ENCODE measurements at places on chromosomes 11 and 22. TPM values are rescaled to one million over a fixed set of nuclear protein-coding genes. Genes with fewer than 3 reads are reported as not detected.

DNA sequence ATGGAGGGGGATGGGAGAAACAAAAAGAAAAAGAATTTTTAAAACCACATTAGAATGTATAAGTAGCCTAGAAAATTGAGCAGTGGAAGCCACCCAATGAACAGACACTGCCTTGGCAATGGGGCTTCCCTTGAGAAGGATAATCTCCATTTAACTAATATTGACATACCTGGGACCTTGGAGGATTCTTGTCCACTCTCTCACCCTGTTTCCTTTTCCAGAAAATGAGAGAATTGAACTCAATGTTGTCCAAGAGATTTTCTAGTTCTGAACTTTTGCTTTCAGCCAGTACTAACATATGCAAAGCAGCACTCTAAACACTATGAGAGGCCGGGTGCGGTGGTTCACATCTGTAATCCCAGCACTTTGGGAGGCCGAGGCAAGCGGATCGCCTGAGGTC is 524 bp downstream of the MS4A8 start:
- no peak for DNase-seq
- H3K4me1 ChIP-seq: no peaks in the 10 kb centered on the region
- no peaks in the 10 kb centered on the region for H3K36me3 ChIP-seq

GRCh38 chr11:126319374-126319740 is 15.5 kb downstream of the DCPS start:
- H3K27me3 ChIP-seq: no peaks in the 10 kb centered on the region
- H3K27ac ChIP-seq: no peak overlapping the region
- H3K36me3 ChIP-seq: no peaks in the 10 kb centered on the region
- no peaks in the 10 kb centered on the region for H3K4me1 ChIP-seq
- H3K4me3 ChIP-seq: no peak overlapping the region
- no peak for DNase-seq

DNA sequence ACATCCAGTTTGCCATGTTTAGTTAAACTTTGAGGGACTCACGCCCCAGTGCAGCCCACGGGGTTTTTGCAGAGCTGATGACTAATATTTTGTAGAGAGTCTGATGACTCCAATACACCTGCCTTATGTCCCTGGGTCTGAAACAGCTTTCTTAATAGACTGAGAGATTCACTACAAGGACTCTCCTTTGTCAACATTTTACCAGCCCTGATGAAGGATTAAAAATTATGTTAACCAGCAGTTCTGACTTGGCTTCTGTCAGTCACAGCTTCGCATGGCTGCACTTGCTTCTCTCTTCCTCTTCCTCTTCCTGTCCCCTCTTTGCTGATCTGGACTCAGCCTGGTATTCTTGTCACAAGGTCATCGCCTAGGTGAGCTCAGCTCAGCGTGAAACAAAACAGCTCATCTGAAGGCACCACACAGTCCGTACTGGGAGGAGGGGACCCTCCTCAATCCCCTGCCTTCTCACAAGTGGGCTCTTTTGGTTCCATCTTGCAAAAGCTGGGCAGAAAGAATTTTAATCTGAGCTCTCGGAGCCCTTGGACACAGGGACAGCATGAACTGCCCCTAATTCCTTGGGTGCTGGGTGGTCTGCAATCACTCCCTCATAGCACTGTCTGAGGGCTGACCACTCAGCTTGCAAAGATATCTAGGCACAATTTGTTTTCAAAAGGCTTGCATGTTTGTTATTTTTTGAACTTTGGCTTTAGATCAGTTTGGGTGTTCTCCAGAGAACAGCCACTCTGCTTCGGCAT is 38.1 kb upstream of the POU2AF1 start:
- no peak for DNase-seq
- H3K27me3 ChIP-seq: no peaks in the 10 kb centered on the region
- no peaks in the 10 kb centered on the region for H3K4me1 ChIP-seq
- H3K4me3 ChIP-seq: no peak overlapping the region
- H3K27ac ChIP-seq: no peak overlapping the region

GRCh38 chr22:36350751-36351594 is 36.8 kb downstream of the MYH9 start:
- H3K27me3 ChIP-seq: no peaks in the 10 kb centered on the region
- peaks cover 5% of the 10 kb centered on the region for H3K4me1 ChIP-seq
- no peak overlapping the region for H3K27ac ChIP-seq
- no peak overlapping the region for H3K4me3 ChIP-seq

DNA sequence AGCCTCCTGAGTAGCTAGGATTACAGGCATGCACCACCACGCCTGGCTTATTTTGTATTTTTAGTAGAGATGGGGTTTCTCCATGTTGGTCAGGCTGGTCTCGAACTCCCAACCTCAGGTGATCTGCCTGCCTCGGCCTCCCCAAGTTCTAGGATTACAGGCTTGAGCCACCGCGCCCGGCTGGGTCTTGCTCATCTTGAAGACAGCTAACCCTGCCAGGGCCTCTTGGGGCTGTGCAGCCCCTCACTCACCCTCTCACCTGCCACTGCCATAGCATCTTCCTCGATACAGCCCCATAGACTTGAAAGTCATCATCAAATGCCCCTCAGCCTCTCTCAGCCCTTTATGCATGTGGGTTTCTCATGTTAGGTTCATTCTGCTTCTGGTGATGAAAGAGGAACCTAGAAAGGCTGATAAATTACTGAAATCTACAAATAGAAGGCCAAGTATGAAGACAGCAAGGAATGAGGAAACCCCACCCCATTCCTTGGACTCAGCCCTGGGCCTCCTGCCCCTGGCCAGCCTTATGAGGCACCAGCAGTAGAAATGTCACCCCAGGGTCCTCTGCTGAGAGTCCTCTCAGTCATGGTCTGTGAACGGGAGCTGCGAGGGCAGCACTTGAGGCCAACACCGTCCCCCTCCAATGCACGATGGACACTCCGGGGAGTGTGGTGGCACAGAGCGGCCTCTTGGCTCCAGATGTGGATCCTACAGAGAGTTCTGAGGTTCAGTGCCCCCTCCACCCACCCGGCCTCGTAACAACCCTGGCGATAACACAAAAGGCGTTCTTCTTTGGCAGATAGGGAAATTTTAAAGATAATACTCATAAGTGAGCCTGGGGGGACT is 24.8 kb downstream of the SCGB1A1 start:
- DNase-seq: no peak
- no peak overlapping the region for H3K4me3 ChIP-seq
- H3K27ac ChIP-seq: no peak overlapping the region
- H3K36me3 ChIP-seq: no peaks in the 10 kb centered on the region

DNA sequence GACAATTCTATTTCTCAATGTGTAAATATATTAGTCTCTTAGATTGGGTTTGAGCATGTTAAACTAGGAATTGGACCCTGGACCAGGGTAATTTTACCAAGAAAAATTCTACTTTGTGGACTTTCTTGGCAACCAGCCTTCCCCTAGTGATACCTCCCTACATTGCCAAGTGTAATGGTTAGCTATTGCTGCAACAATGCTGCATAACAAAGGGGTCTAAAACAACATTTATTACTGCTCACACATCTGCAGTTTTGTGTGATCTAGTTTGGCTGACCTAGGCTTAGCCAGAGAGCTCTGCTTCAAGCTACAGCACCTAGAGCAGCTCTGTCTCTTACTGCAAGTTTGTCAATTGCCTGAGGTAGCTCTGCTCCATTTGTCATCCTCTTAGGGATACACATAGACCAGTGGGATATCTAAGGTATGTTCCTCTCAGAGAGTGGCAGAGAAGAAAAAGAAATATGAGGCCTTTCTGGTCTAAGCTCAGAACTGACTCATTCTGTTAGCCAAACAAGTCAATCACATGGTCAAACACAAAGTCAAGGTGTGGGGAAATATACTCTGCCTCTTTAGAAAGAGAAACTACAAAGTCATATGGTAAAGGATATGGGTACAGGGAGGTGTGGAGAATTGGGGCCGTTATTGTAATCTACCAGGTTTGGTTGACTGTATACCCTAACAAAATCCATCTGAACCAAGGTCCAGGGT is 2.0 kb upstream of the LAYN start:
- DNase-seq: no peak
- H3K4me1 ChIP-seq: peaks cover 5% of the 10 kb centered on the region
- H3K36me3 ChIP-seq: no peaks in the 10 kb centered on the region
- no peak overlapping the region for H3K4me3 ChIP-seq

GRCh38 chr11:44174842-44175241 is 79.4 kb downstream of the EXT2 start:
- H3K36me3 ChIP-seq: no peaks in the 10 kb centered on the region
- H3K27ac ChIP-seq: no peak overlapping the region
- no peak for DNase-seq
- no peaks in the 10 kb centered on the region for H3K27me3 ChIP-seq
- no peak overlapping the region for H3K4me3 ChIP-seq

- H3K27me3 ChIP-seq: no peaks in the 10 kb centered on the region
- peaks cover 19% of the 10 kb centered on the region for H3K4me1 ChIP-seq
- peak; percentile 67 for DNase-seq
These were observed 29.2 kb downstream of the PDGFB start for GRCh38 chr22:39215426-39216142.

DNA sequence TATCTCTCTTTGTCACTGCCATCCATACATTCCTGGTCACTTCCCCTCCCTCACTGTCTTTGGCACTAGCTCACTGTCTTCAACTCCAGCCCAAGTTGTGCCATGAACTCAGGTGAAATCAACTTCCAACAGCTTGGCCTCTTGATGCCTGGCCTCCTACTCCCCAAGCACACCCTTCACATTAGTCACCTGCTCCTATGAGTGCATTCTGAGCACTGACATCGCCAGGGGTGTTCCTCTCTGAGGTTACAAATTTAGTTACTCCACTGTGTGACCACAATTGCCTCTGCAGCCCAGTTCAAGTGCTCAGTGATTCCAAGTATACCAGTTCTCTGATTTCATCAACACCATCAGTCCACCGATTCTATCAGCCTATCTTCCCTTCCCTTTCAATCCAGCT is 10.8 kb downstream of the DRD2 start:
- no peak overlapping the region for H3K4me3 ChIP-seq
- H3K36me3 ChIP-seq: no peaks in the 10 kb centered on the region
- H3K4me1 ChIP-seq: no peaks in the 10 kb centered on the region
- H3K27me3 ChIP-seq: no peaks in the 10 kb centered on the region
- DNase-seq: no peak

GRCh38 chr22:45226503-45227186 is 14.0 kb downstream of the KIAA0930 start:
- no peak overlapping the region for H3K4me3 ChIP-seq
- H3K36me3 ChIP-seq: no peaks in the 10 kb centered on the region
- no peaks in the 10 kb centered on the region for H3K4me1 ChIP-seq
- H3K27ac ChIP-seq: no peak overlapping the region
- H3K27me3 ChIP-seq: no peaks in the 10 kb centered on the region

GRCh38 chr11:104464691-104465090 is 300.7 kb upstream of the PDGFD start:
- H3K27ac ChIP-seq: no peak overlapping the region
- H3K4me1 ChIP-seq: no peaks in the 10 kb centered on the region
- H3K4me3 ChIP-seq: no peak overlapping the region
- no peak for DNase-seq
- H3K27me3 ChIP-seq: no peaks in the 10 kb centered on the region

- H3K27me3 ChIP-seq: no peaks in the 10 kb centered on the region
- no peak for DNase-seq
- H3K27ac ChIP-seq: no peak overlapping the region
- no peaks in the 10 kb centered on the region for H3K36me3 ChIP-seq
These were observed 70.6 kb upstream of the SPON1 start for GRCh38 chr11:13891911-13892310.

- no peaks in the 10 kb centered on the region for H3K36me3 ChIP-seq
- DNase-seq: no peak
- no peaks in the 10 kb centered on the region for H3K4me1 ChIP-seq
These were observed 53.9 kb upstream of the RCE1 start for GRCh38 chr11:66789097-66789890.

DNA sequence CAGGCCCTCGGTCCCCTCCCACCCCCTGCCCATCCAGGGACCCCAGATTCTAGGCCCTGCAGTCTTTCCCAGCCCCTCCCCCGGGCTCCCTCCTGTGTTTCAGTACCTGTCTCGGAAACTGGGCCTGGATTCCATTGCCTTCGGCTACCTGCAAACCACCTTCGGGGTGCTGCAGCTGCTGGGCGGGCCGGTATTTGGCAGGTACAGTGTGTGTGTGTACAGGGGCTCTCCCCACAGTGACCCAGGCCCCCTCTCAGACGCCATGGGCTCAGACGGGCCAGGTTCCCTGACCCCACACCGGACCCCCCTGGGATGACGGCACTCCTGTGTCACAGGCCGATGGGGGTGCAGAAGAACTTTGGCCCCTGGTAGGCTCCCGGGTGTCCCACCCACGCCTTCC is 21.1 kb downstream of the PHLDA2 start:
- no peak for DNase-seq
- no peaks in the 10 kb centered on the region for H3K36me3 ChIP-seq
- no peak overlapping the region for H3K4me3 ChIP-seq
- no peak overlapping the region for H3K27ac ChIP-seq

DNA sequence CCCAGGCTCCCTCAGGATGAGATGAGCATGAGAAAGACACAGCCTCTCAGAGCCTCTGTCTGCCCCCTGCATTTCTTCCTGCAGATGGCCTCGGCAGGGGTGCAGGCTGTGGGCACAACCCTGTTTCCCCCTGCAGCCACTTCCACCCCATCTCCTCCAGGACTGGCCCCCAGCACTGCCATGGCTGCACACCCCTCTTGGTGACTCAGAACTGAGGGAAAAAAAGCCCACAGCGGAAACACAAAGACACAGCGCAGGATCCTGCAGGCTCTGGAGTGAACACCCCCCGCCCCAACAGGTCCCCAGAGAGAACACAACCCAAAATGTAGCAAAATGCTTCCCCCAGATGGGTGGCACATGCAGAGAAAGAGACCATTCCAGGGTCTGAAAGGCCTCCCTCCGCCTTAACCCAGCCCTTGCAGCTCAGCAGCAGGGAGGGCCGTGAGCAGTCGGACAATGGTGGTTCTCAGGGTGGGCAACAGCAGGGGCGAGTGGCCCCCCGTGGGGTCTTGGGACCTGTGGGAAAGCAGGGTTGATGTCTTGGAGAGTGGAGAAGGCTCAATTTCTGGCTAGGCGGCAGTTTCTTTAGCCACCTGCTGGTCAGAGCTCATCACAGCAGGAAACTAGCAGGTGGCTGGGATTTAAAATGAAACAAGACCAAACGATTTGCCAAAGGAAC is 8.0 kb downstream of the TUBGCP6 start:
- no peak overlapping the region for H3K4me3 ChIP-seq
- no peaks in the 10 kb centered on the region for H3K27me3 ChIP-seq

DNA sequence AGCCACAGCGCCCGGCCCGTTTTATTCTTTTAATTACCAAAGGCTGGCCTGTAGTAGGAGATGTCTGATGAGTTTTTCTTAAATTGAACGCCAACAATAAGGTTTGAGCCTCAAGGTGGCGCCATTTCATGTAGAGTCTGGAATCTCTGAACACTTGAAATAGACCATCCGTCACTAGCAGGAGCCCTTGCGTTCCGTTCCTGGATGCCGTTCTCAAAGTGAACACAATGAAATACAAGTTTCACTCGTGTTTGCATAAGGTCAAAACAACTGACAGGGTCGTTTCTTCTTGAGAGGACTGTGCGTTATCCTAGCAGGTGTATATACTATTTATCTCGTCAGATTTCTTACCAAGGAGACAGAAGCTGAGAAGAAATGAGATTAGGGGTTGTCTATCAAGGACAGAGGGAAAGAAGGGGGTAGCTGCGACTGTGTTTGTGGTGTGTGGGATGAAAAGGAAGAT is 18.7 kb upstream of the SCGB1D1 start:
- H3K4me1 ChIP-seq: no peaks in the 10 kb centered on the region
- H3K27me3 ChIP-seq: no peaks in the 10 kb centered on the region
- H3K36me3 ChIP-seq: no peaks in the 10 kb centered on the region
- peak; percentile 59 for DNase-seq

Gene SAA4
- not detected for total RNA-seq

Gene TMEM25
- total RNA-seq: 13.7 TPM

Gene C11orf97
- total RNA-seq: not detected

Gene ADM
- total RNA-seq: 94.1 TPM

All from H1 (cell line).